ENCODE measurements at places on chromosomes 2 and 18.

DNA sequence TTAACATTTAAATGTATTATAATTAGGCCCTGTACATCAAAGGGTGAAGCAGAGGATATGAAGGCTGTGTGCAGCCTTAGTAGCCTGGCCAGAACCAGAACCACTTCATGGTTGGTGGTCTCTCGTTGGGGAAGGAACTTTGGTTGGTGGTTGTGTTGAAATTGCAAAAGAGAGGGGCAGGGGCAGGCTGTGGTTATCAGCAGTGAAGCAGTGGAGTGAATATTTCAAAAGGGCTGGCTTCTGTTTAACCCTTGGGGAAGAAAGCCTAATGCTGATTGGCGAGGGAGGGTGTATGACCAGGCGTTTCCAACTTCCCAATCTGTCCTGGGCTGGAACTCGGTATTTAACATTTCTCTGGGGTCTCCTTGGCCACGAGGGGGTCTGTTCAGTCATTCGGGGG, 51.2 kb upstream of the LYPD6B start:
- DNase-seq = no peak

GRCh38 chr2:8539743-8540551, 141.9 kb upstream of the ID2 start:
- DNase-seq = no peak

- DNase-seq = no peak
Observed at GRCh38 chr2:24720310-24720709, 72.9 kb downstream of the PTRHD1 start.

DNA sequence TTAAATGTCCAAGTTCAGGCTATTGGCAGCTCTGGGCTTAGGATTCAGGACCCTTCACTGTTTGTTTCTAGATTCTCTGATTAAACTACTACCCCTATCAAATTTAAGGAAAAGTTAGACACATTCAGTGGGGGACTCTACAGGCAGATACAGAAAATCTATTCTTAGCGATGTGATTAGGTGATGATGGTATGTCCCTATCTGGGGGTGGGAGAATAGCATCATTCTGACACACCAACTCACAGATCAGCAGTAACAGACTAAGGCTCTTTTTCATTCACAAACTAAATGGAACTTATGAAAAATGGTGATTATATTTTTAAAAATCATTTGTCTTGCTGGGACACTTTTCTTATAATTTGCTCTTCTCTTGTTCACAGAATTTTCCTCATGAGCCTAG, 232.9 kb upstream of the CDH2 start:
- DNase-seq = no peak

GRCh38 chr18:73458186-73458964, 590.6 kb upstream of the NETO1 start:
- DNase-seq = no peak

DNA sequence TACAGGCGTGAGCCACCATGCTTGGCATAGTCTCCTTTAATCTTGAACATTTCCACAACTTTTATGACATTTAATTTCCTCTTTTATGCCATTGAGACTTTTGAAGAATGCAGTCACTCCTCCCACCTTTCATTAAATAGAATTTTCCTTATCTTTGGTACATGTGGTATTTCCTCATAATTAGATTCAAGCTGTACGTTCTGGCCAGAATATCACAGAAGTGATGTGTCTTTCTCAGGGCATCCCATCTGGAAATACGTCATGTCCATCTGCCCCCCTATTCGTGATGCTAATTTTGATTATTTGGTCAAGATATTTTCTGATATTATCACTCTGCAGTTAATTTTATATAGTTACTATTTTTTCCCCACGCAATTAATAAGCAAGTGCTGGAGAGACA, 16.9 kb downstream of the CASP10 start:
- no peak for DNase-seq

DNA sequence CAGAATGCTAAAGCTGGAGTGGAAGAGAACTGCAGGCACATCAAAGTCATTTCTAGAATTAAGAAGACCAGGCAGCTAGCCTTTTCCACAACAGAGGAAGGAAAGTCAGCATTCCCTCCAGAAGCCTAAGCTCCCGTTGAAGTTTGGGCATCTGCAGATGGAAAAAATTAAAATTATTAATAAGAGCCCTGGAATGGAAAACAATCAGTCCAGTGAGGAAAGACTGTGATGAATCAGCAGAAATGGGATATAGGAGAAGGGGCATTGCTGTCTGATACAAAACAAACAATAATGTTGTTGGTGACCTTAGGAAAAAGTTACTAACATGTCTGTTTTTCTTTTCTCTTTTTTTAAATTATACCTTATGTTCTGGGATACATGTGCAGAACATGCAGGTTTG, 450.7 kb upstream of the SLC14A2 start:
- DNase-seq = no peak

DNA sequence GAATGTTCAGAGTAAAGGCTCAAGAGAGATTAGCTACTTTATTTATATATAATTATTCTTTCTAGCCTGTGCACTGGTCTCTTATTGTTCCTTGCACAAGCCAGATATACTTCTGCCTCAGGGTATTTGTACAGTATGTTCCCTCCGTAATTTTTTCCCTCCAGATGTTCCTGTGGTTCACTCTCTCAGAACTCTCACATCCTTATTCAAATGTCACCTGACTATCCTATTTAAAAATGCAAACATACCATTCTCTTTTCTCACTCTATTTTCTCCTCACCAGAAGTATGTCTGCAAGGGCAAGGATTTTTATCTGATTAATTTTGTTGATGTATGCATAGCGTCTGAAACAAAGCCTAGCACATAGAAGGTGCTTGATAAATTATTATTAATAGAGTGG, 64.0 kb upstream of the CERS6 start:
- DNase-seq = no peak

DNA sequence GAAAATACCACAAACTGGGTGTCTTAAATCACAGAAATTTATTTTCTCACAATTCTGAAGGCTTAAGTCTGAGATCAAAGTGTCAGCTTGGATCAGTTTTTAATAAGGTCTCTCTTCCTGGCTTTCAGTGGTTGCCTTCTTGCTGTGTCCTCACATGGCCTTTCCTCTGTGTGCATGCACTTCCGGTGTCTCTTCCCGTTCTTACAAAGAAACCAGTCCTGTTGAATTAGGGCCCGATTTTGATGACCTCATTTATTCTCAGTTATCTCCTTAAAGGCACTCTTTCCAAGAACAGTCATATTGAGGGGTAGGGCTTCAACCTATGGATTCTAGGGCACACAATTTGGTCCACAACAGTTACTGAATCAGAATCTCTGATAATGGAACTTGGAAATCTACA, 5.4 kb upstream of the XIRP2 start:
- no peak for DNase-seq

GRCh38 chr18:7273301-7273921, 42.5 kb downstream of the LRRC30 start:
- no peak for DNase-seq

DNA sequence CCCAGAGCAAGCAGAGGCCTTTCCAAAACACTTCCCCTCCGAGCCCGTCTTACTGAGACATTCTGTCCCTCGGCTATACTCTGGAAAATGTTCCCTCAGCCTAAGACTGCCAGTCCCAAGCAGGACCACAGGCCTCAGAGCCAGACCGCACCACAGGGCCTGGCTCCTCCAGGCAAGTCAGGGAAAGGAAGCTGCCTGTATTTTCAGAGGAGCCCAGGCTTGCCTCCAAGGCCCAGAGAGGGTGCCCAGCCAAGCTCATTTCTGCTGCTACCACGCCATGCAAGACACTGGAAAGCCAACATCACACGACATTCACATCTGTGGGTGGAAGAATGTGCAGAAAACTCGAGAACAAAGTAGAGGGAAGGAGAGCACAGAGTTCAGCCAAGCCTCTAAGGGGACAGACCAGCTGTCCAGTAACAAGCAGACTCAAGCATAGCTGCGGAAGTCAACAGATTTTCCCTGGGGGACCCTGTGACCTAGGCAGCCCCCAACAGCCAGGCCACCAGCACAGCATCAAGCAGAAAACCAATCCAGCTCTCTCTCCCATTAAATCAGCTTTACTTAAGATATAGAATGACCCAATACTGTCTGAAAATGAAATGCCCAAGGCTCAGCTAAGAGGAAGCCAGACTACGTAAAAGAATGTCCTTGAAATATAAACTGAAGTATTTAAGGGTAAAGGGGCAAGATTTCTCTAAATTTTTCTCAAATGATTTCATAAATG, 123.9 kb downstream of the ZFP36L2 start:
- DNase-seq = no peak

- no peak for DNase-seq
Observed at GRCh38 chr2:54076586-54076985, 38.8 kb upstream of the ACYP2 start.

GRCh38 chr2:84846741-84847142, 34.1 kb downstream of the TRABD2A start:
- DNase-seq = no peak

Measured in activated CD8-positive, alpha-beta memory T cell treated with anti-CD3 and anti-CD28 coated beads, Interleukin-2, amount 50 U/mL, for 4 hours (primary cell).